ENCODE measurements at places on chromosomes 5 and 9.

DNA sequence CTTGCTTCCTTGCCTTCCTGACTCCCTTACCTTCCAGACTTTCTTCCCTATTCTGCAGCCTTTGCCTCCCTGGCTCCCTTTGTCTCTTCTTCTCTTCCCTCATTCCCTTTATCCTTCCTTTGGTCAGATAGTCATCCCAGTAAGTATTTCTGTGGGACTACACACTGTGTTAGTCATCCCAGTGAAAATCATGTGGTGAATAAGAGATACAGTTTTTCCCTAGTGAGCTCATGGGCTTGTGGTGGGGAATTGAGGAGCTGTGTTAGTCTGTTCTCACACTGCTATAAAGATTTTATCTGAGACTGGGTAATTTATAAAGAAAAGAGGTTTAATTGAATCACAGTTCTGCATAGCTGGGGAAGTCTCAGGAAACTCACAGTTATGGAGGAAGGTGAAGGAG is 109.8 kb upstream of the EDIL3 start:
- DNase-seq = no peak

DNA sequence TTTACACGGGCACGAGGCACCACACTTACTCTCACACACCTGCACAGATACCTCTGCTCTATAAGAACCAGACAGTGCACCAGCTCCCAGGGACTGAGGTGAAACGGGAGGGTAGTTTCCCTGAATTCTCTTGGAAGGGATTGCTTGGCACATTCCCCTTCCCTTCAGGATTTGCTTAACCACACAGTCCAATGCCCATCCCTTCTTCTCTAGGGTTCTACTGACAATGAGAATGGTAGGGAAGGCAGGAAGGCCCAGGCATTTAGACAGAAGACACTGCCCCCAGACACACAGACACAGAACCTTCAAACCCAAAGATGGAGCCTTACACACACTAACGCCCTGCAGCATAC is 704 bp upstream of the LHX6 start:
- DNase-seq = no peak

DNA sequence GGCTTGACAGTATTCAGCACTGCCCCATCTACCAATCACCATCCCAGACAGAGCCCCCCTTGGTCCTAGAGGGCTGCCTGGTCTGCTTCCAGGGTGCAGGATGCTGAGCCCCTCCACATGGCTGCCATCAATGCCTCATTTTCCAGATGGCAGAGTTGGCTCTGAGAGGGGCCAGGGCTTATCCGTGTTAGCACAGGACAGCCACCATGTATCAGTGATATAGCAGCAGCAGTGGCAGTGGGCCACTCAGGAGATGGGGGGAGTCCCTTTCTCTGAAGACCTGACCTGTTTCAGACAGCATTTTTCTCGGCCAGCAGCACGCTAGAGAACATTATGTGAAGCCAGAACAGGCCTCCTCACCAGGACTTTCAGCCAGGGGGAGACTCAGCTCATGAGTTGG is 1.6 kb upstream of the SMIM32 start:
- DNase-seq = no peak

DNA sequence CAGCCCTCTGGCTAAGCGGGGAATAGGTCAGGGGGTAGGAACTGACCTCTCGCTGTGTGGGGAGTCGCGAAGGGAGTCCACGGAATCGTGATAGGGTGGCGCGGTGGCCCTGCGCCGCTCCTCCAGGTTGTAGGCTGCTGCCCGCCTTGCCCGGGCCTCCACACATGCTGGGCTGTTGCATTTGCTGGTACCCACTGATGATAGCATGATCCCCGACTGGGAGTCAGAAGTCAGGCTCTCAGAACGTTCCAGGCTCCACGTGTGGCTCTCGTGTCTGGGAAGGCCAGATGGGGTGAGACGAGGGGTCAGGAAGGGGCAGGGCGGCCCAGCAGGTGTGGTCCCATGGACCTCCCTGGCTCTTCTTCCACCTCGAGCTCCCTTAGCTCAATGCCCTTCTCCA is 56.0 kb downstream of the PSD2 start:
- DNase-seq = no peak

DNA sequence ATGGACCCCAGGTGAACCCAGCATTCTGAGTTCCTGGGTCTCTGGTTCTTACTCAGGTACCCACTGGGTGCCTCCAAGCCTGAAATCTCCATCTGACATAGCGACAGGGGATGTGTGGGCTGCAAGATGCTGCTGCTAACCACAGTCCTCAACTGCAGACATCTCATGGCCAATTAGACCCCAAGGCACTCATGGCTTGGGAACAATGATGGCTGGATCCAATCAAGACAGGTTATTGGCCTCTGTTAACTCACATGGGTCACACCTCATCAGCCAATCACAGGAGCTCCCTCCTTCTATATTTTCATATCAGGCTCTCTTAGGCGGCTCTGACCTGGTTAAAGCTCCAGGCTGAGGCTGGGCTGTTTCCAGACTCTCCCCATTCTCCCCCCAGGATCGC is 57.0 kb downstream of the CXXC5 start:
- no peak for DNase-seq

DNA sequence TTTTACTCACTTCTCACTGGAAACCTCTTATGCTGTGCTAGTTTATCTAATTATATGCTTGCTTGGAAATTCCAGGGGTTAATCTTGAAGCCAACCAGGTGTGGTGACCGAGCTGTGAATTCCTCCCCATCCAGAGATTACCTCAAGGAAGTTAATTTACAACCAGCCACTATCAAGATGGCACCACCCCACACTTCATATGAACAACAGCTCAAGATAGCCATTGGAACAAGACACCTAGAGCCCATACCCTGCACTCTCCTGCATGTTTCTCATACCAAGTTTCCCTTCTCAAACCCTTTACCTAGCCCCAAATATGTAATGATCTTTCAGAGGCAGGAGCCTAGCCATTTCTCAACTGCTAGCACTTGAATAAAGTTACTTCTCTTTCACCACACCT is 2156.9 kb upstream of the C9orf72 start:
- no peak for DNase-seq

DNA sequence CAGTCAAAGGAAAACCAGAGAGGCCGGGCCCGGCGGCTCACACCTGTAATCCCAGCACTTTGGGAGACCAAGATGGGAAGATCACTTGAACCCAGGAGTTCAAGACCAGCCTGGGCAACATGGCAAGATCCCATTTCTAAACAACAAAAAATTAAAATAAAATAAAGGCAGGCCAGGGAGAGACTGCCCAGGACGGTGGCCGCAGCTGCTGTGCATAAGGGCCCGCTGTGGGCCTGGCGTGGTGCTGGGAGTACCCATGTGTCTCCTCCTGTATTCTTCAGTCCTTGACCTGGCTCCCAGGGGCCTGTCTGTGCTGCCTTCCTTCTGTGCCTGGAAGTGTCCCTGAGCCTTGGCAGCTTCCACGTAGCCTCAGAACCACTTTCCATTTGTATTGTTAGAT is 56.8 kb upstream of the CNOT6 start:
- peak; percentile 62 for DNase-seq

GRCh38 chr9:126159430-126160060 is 167.1 kb upstream of the MVB12B start:
- DNase-seq = peak; percentile 45

DNA sequence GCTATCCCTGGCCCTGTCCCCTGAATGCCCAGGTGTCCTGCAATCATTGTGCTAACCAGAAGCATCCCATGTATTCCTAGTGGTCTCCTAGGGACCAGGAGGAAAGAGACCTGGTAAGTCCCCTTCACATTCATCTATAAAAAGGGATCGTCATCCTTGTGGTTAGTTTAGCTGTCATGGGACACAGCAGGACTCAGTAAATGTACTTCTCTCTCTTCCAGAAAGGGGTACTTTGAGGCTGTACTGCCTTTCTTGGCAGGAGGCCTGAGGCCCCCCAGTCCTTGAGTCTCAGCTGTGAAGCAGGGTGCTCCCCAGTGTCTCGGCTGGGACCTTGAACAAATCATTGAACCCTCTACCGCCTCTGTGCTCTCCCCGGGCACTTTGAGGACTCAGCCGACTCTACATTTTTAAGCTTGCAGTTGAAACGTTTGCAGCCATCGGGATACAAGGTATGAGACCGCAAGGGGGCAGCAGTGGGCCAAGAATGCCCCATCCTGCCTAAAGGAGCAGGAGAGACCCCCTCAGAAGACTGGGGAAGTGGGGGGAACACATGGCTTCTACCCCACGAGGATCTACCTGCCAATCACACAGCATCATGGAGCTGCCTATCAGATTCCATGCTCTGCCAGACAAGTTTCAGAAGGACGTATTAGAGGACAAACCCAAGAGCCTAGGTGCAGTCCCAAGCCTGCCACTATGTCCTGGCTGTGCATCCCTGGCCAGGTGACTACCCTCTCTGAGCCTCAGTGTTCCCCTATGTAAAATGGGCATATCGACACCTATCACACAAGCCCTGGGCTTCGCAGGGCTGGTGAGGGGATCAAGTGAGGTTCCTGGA is 2.4 kb upstream of the PHYKPL start:
- DNase-seq = no peak

DNA sequence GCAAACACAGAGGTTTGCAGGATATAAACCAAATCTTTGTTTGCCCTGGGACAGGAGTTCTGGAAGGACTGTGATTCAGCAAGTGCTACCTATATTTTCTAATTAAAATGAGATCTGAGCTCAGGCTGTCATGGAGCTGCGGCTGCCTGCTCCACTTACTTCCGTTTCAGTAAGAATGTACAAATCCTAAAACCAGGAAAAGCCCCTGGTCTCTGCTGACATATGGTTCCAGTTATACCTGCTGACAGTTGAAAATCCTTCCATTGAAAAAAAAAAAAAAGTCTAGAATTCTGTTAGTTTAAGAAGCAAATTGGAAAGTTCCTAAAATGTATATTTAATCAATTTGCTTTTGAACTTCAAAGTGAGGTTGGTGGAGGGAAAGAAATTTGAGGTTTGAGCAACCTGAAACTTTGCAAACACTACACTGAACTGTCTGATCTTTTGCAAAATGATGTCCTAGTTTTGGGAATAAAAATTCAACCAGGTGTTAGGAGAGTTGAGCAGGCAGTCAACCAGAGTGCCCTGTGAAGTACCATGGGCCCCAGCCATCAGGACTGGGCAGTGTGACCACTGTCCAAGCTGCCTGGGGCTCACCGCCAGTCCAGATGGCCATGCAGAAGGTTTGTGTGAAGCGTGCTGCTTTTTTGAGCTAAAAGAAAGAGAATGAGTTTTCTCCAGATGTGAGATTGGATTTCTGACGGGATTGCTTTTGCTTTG is 50.6 kb downstream of the SHB start:
- DNase-seq = no peak

DNA sequence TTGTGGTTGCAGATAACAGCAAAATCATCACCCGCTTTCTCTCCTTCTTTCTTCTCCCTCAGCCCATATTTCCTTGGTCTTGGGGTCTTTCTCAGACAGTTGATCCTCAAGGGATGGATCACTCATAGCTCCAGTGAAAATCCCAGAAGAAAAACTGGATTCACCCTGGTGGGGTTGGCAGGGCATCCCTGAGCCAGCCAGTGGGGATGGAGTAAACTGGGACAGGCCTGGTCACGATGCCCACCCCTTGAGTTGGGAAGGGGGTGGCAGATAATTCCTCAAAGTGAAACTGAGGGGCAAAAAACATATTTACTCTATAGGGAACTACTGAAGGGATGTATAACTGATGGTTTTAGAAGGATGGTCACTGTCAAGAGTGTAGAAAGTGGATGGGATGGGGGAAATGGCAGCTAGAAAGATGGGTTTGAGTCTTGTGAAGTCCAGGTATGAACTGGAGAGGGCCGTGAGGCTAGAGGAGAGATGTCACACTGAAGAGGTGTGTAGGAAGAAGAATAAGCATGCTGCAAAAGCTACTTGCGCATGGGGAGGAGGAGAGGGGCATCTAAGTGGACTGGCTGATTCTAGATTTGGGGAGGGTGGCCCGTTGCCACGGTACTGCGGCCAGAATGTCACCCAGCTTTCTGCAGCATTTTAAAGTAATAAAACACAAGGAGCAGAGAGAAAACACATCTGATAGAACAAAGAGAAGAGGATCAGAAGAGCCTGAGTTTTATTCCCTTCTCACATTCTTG is 162.8 kb downstream of the PJA2 start:
- no peak for DNase-seq

DNA sequence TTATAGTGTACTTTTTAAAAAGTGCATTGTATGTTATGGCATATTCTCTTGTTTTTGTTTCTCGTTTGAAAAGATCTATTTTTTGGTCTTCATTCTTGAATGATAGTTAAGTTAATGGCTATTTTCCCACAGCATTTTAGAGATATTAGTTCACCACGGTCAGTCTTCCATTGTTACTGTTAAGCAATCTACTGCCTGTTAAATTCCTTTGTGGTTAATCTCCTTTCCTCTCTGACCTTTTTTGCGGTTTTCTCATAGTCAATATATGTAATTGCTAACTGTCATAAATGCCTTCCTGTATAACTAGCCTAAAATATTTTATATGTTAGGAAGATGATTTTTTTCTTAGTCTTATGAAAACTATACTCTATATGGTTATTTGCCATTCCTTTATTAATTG is 250.8 kb upstream of the FBXL7 start:
- no peak for DNase-seq

GRCh38 chr9:36828611-36829013 is 205.5 kb downstream of the PAX5 start:
- DNase-seq = peak; percentile 59

- peak; percentile 88 for DNase-seq
Measured at GRCh38 chr5:42230839-42231238, 192.4 kb upstream of the GHR start.

GRCh38 chr5:39544941-39545340 is 120.2 kb upstream of the DAB2 start:
- DNase-seq = no peak

- DNase-seq = no peak
Measured at GRCh38 chr9:30574355-30575151, 1809.9 kb upstream of the ACO1 start.

DNA sequence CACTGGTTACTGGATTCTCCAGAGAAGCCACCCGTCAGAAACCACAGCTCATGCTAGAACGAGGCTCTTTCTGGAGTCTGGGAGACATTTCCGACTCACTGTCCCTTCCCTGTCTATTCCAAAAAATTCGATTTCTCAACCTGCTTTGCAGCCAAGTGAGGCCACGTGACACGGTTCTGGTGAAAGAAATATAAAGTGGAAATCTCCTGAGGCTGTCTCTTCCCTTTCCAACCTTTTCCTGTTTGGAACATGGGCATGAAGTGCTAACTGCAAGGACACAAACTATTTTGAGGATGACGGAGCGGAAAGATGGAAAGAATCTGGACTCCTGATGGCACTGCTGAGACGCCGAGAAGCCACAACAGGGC is 6.1 kb upstream of the PTGS1 start:
- DNase-seq = no peak

- DNase-seq = no peak
Measured at GRCh38 chr9:105928416-105928815, 234.1 kb downstream of the TMEM38B start.

Data from mesenteric fat pad (tissue), 1 donor.